ENCODE measurements at places on chromosomes 11 and 22.

GRCh38 chr11:107116358-107116757 is 98.1 kb upstream of the GUCY1A2 start:
- peak; percentile 4 for DNase-seq

GRCh38 chr11:20771681-20772080 is 102.3 kb downstream of the NELL1 start:
- DNase-seq: no peak

GRCh38 chr11:112778091-112778876 is 182.9 kb upstream of the NCAM1 start:
- no peak for DNase-seq

- DNase-seq: no peak
These were observed 815.5 kb downstream of the NTM start for GRCh38 chr11:132185726-132186592.

DNA sequence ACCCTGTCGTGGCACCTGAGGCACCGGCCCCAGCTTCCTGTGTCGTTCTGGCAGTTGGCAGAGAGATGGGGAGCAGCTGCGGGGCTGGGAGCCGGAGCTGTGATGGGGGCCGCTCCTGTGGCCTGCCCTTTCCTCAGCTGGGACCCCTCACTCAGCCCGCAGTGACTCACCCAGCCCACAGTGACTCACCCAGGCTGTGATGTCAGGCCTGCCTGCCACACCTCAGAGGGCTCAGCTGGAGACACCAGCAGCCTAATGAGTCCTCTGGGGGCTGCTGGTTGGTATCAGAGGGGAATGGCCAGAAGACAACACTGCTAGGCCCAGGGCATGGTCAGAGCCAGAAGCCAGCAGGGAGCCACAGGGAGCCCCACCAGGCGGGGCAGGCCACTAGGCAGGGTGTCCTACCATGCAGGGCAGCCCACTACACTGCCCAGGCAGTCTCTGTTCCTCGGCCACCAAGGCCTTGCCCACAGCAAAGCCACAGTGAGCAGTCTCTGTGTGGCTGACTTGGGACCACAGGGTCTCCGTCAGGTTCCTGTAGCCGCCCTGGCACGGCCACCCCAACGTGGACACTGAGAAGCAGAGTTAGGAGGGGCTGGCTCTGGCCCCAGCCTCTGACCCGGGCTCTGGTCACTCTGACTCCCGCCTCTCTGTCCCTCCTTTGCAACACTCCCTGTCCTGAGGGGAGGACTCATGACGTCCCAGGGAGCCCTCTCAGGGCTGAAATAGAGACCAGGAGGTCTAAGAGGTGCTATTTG is 4.2 kb upstream of the FXYD2 start:
- DNase-seq: peak; percentile 69

GRCh38 chr11:83292709-83293456 is 6.7 kb upstream of the CCDC90B start:
- peak; percentile 63 for DNase-seq

DNA sequence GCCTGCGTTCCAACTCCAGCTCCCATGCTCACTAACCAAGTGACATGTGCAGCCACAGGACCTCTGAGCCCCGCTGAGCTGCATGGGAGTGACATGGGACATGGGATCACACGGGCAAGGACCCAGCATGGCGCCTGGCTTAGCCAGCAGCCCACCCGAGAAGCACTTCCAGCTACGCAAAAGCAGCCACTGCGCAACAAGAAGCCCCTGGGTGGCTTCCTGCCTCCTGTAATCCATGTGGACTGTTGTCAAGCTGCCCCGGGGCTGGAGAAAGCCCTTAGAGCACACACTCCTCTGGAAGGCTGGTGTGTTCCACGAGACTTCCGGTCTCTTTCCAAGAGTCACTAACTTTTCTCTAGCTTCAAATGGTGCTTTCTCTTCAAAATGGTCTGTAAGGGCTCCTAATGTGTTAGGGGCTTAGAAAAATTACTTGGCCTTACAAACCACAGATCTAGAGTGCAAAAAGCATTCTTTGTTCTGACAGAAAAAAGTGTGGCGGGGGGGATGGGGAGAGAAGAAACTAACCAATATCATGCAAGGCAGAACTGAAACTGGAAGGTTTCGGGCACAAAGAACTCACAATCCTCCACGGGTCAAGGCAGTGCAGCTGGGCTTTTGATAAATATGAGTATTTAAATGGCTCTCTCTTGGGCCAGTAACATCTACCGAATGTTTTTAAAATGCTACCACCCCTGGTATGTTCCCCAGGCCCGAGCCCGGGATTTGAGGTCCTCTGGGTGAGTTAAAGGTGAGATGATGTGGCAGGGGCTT is 5.5 kb downstream of the C11orf24 start:
- no peak for DNase-seq

DNA sequence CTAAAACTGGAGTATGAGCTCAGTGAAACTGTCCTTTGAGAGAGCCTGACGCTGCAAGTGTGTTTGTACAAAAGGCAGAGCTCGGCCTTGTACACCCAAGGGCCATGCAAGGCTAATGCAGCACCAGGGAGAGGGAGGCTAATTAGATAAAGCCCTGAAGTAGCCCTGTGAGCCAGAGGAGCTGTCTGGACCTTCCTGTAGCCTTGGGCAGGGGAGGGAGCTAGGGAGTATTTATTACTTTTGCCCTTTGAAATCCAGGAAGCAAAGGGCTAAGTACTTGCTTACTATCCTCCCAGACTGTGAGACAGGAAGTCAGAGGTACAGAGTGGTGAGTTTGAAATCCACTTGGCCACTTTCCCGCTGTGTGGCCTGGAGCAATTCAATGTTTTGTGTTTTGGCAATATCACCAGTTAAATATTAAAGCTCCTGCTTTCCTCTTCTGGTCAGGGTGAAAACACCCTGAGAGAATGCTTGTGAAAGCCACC is 10.2 kb upstream of the LDHA start:
- DNase-seq: peak; percentile 79

GRCh38 chr22:45208993-45209838 is 31.5 kb downstream of the KIAA0930 start:
- DNase-seq: peak; percentile 49

DNA sequence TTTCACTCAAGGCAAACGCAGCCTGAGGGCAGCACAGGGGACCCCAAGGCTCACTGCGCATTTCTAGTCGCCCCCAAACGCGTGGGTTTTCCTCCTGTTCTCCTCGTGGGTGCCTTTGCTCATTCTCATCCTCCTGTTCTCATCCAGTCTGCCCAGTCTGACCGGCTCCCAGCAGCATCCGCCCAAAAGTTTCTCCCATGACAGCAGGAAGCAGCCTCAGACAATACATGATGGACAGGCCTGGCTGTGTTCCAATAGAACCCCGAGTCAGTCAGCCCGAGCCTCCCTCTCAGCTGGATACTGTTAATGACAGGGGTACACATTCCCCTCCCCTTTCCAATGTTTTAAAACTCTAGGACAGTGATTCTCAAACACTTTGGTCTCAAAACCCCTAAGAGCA is 22.5 kb upstream of the KRTAP5-7 start:
- no peak for DNase-seq

GRCh38 chr11:13094930-13095687 is 86.0 kb downstream of the RASSF10 start:
- DNase-seq: no peak

DNA sequence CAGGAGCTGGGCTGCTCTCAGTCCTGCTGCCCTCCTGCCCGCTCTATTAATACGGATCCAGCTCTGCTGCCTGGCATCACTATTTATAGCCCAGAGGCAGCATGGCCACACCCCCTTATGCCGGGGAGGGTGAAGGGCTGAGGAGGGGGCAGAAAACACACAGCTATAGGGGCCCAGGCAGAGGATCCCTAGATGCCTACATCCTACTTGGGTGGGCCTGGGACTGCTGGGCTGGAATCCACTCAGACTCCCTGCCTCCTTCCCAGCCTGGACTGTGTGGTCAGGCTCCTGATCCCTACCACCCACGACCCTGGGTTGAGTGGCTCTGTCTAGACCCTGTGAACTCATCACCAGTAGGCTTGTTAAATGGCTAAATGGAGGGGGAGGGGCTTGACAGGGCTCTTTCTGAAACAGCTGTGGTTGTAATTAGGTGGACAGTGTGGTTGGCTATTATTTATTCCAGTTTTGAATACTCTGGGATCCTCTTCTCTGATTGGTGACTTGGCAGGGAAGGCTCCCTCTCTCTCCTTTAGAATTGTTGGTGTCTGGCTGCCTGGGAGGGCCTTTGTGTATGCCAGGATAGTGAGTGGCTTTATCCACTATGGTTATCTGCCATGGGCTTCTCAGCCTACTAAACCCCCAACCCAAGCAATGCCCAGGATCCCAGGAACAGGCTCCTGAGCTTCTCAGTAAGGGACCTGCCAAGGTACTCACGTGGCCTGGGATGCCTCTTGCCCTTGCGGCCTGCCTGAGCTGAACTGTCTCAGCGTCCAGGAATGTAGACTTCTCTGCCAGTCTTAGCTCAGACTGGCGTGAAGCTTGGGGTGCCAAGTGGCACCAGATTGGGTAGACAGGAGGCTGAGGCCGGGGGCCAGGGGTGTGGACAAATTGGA is 15.2 kb downstream of the PHLDB1 start:
- DNase-seq: peak; percentile 94

DNA sequence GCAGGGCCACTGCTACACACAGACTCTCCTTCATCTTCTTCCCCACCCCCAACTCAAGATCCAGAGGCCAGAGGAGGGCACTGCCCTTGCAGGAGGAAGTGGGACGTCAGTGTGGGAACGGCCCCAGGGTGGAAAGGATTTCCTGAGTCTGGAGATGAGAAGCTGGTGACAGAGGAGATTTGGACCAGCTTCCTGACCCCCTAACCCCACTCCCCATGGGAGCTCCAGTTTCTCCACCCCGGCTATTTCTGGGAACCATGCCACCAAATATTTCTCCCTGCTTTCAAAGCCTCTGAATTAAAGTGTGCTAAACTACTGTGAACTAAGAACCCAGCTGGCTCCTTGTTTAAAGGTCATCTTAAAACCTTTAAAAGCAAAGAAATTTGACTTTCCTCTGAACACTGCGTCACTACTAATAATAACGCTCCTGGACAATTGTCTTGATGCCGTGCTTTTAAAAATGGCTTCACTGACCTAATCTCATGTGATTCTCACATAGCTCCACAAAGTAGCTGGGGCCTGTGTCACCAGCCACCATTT is 46.6 kb downstream of the CWC15 start:
- DNase-seq: no peak

DNA sequence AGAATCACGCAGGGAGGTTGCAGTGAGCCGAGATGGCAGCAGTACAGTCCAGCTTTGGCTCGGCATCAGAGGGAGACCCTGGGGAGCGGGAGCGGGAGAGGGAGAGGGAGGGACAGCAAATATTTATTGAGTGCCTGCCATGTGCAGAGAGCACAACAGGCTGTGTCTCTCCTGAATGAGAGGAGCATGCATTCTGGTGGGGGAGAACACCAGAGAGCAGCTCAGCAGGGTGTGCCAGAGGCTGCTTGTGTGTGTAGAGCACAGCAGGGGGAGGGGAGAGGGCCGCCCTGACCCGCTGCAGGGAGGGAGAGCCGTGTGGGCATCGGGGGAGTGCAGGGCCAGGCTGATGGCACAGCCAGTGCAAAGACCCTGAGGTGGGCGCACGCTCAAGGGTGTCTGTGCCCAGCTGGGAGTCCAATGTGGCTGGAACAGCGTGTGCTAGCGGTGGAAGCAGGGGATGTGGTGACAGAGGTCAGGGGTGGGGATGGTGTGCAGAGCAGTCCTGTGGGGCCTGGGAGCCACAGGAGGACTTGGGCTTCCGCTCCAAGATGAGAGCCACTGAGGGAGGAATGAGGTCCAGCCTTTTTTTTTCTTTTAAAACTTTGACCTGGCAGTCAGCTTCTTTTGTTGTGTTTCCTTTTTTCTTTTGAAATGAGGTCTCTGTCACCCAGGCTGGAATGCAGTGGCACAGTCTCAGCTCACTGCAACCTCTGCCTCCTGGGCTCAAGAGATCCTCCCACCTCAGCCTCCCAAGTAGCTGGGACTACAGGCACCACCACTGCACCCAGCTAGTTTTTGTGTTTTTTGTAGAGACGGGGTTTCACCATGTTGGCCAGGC is 12.0 kb downstream of the PPIL2 start:
- no peak for DNase-seq

DNA sequence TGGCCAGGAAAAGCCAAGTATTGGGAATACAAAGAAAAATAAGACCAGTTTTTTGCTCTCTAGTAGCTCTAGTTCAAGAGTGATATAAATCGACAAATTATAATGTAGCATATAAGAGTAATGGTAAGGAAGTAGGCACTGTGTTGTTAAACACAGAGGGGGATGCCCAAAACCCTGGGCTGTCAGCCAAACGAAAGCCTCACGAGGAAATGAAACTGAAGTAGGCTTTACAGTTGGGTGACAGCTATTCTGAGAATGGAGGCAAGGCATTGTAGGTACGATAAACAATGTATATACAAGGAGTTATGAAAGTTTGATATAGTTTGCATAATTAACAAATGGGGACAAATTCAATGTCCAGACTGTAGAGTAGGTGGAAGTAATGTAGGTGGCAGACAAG is 176.4 kb downstream of the FAM181B start:
- no peak for DNase-seq

- no peak for DNase-seq
These were observed 54.3 kb downstream of the CTNND1 start for GRCh38 chr11:57815877-57816276.

DNA sequence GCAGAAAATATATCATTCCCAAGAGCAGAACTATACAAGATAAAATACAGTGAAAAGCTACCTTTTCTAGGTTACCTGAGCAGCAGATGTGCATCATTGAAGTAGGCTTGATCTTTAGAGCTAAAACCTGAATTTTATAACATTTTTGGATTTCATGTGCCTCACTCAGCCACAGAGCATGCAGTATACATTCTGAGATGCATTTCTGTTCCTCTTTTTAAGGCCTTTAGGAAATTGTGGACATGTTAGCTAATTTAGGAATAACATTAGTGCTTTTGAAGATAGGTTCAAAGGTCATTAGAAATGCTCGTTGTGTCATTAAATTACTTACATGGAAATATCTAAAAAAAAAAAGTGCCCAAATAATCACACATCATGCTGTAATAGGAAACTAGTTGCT is 230.6 kb upstream of the PDGFD start:
- no peak for DNase-seq

GRCh38 chr11:14789879-14790484 is 102.0 kb downstream of the CYP2R1 start:
- peak; percentile 21 for DNase-seq

DNA sequence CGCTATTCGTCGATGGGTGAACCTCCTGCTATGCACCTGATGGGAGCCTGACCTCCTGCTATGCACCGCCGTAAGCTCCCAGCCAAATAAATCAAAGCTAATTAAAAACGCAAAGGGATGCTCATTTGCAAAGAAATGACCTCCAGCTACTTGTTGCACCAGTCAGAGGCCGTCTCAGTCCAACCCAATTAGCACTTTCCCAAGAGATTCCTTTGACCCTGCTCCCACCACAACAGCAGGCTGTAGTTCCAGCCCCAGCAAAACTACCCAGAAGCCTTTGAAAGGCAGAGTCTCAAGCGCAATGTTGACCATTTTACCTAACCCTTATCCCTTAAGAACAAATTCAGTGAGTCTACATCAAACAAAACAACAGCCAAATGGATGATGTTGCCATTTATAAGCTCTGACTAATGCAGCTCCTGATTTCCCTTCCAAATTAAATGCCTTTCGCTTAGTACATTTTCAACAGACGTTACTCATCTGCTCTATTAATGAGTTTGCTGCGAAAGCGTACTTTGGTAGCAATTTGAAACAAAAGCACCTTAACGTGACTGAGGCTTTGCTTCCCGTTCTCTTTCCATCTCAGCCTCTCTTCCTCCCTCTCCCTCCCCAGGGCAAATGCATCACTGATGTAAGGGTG is 17.2 kb upstream of the BSX start:
- no peak for DNase-seq

GRCh38 chr11:67281552-67282150 is 7.5 kb upstream of the ANKRD13D start:
- no peak for DNase-seq

GRCh38 chr11:3855808-3856491 is 486 bp downstream of the STIM1 start:
- DNase-seq: no peak
